ENCODE measurements at places on chromosomes 12 and 14.

DNA sequence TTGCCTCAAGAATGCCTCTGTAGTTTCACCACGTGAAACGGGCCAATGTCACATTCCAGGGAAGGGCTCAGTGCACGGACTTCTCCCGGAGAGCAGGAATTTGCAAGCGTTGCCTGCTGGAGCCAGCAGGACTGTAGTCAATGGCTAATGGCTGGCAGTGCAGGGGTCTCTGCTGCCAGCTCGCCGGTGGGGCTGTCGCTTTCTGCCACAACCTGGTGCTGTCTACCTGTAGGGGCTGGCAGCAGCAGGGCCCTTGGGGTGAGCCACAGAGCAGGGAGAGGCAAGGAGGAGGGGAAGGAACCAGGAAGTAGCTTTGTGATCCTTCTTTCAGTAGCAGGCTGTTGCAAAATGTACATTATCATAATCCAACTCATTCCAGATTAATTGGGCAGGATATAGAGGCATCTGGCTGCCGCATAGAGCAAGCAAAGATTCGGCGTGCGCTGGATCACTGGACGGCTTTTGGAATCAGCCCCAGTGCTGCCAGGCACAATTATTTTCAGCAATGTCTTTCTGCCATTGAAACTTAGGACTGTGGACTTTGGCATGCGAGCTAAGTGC is 114.1 kb downstream of the PAPOLA start:
- DNase-seq, result no peak

GRCh38 chr12:111369496-111370220 is 763 bp upstream of the PHETA1 start:
- DNase-seq, result no peak

GRCh38 chr12:47797441-47797840 is 22.3 kb downstream of the HDAC7 start:
- DNase-seq, result peak; percentile 21

GRCh38 chr14:69152902-69153151 is at the start of gene DCAF5:
Gene DCAF5 (minus strand): TSS chr14:69153119. CDS start chr14:69152978, 141 bp downstream.
- peak; percentile 94 for DNase-seq

GRCh38 chr14:54533100-54533499 is 23.4 kb downstream of the CGRRF1 start:
- DNase-seq, result no peak

GRCh38 chr12:10361084-10361483 is 28.8 kb downstream of the KLRK1 start:
- no peak for DNase-seq

DNA sequence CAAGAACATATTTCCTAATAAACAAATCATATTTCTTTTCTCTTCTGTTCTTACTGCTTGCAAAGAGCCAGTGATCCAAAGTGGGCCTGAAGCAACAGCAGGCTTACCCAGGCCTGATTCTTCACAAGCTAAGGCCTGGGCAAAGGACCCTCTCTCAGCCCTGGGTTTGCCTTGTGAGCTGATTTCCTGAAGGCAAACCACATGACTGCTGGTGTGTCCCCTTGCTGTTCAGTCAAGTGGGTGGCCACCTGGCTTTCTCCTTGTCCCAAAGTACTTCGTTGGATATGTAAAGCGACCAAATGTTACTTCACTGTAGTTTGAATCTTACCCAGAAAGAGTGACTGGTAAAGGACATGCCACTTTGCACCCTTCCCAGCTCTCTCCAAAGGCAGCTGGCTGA is 392.9 kb downstream of the ZFP36L1 start:
- DNase-seq, result no peak

DNA sequence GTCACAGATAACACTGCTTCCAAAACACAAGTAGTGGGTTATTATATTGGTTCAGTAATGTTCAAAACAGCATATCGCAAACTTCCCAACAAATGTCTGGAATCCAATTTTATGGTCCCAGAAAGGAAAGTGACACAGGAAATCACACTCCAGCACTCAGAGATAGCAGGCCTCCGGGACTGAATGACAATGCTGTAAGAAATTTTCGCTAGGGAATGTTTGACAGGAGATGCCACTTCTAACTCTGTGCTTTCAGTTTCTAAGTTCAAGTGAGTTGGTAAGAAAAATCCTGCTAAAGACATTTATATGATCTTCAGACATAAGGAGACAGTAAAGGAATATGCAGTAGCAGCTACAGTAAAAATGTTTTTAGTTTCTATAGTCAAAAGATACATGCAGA is 93.2 kb downstream of the SLC2A13 start:
- no peak for DNase-seq
